ENCODE measurements at places on chromosomes 12 and 14.

GRCh38 chr12:42960087-42960527, 370.6 kb upstream of the PRICKLE1 start:
- no peak overlapping the region for H3K4me3 ChIP-seq
- no peak for DNase-seq
- no peak overlapping the region for H3K27ac ChIP-seq

DNA sequence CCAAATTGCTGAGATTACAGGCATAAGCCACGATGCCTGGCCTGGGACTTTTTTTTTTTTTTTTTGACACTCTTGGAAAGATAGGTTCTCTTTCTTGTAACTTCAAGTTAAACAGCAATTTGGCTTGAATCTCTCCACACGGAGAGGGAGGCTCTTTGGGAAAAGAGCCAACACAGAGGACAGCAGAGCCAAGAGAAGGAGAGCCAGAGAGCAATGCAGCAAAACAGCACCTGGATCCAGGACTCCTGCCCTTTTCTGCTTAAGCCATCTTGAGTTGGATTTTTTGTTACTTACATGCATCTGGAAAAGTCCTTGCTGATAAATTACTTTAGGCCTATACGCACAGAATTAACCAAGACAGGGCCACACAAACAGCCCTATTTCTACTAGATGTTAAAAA, 176.8 kb downstream of the APAF1 start:
- H3K27me3 ChIP-seq: peaks cover 25% of the 10 kb centered on the region
- H3K4me1 ChIP-seq: no peaks in the 10 kb centered on the region
- H3K27ac ChIP-seq: no peak overlapping the region

DNA sequence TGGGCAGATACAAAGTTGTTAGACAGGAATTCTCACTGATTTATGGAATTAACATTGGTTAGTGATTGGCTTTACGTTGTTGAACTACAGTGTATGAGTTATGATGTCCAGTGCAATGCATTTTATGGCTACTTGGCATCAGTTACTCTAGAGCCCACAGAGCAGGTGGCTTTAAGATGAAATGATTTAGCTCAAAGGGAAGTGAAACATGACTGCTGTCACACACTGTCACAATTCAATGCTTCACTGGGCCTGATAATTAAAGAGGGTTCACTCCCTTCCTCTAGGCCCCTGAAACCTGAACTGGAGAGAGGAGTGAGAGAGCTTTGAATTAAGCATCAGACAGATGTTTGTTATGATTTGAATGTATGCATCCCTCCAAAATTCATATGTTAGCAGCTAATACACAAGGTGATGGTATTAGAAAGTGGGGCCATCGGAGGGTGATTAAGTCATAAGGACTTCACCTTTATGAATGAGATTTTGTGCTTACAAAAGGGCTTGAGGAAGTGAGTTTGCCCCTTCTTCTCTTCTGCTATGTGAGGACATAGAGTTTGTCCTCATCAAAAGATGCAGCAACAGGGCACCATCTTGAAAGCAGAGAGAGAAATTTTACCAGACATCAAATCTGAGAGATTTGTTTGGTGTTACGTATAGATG, 175.8 kb upstream of the GRIN2B start:
- H3K27me3 ChIP-seq: peaks cover 30% of the 10 kb centered on the region
- no peak overlapping the region for H3K27ac ChIP-seq

DNA sequence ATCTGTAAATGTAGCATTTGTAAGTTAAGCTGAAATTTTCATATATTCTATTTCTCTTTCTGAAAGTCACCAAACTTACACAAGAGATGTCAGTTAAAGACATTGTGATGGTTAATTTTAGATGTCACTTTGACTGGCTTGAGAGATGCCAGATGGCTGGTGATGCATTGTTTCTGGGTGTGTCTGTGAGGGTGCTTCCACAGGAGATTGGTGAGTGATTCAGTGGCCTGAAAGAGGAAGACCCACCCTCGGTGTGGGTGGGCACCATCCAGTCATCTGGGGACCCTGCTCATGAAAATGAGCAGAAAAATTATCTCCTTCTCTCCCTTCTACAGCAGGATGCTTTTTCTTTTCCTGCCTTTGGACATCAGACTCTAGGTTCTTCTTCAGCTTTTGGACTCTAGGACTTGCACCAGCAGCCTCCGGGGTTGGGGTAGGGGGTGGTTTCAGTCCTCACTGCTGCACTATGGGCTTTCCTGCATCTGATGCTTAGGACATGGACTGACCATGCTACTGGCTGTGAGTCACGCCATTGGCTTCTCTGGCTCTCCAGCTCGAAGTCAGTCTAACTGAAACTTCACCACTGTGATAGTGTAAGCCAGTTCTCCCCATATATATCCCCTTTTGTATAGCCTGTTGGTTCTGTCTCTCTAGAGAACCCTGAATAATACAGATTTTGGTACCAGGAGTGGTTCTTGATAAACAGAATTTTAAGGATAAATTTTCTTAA, 20.9 kb downstream of the PDE6H start:
- no peak for DNase-seq
- peaks cover 29% of the 10 kb centered on the region for H3K4me1 ChIP-seq
- no peak overlapping the region for H3K4me3 ChIP-seq
- peaks cover 10% of the 10 kb centered on the region for H3K27me3 ChIP-seq

DNA sequence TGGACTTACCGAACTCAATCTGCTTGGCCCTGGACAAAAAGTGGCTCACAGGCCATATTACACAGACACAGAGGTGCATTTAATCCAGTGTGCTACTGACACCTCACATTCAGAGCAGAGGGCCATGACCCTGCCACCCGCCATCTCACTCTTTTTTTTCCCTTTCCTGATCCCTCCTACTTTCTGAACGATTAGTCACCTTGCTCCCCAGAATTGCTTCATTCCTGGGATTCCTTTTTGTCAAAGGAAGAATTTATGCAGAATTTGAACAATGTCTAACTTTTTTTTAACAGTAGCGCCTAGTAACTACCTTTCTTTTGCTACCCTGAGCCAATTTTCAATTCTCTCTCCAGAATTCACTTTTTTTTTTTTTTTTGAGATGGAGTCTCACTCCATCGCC, 4.6 kb downstream of the PKP2 start:
- H3K27me3 ChIP-seq: peaks cover 63% of the 10 kb centered on the region
- no peak for DNase-seq
- H3K36me3 ChIP-seq: no peaks in the 10 kb centered on the region
- no peak overlapping the region for H3K27ac ChIP-seq

All from central memory CD8-positive, alpha-beta T cell (primary cell).